K562 (cell line): ENCODE measurements at places on chromosomes 2 and 18. TPM values are rescaled to one million over a fixed set of nuclear protein-coding genes. Genes with fewer than 3 reads are reported as not detected.
A peak's percentile ranks its signal among the peaks of the same experiment; 100 is the strongest.

GRCh38 chr18:47427923-47428637 is 176.6 kb upstream of the SKOR2 start:
- no peak overlapping the region for H3K4me3 ChIP-seq
- no peak overlapping the region for H3K27ac ChIP-seq
- no peaks in the 10 kb centered on the region for H3K4me1 ChIP-seq
- H3K36me3 ChIP-seq, result no peaks in the 10 kb centered on the region
- no peaks in the 10 kb centered on the region for H3K27me3 ChIP-seq
- no peak for DNase-seq

DNA sequence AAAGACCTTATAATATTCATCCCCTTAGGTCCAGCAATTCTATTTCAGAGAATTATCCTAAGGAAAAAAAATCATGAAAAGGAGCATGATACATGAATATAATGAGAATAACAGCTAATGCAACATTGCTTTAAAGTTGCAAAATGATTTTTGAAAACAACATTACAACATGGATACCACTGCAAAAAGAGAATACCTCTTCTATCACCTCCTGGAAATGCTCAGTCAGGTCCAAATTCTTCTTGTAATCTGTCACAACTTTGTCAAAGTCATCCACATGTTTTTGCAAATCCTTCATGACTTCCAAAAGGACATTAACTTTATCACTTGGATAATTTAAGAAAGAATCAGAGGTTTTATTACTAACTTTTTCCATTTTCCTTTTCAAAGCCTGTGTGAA is 47.9 kb upstream of the TTN start:
- no peaks in the 10 kb centered on the region for H3K4me1 ChIP-seq
- no peaks in the 10 kb centered on the region for H3K27me3 ChIP-seq
- no peak overlapping the region for H3K4me3 ChIP-seq
- H3K36me3 ChIP-seq, result no peaks in the 10 kb centered on the region

Gene REG3G
- 0.22 TPM in 1 of 2 replicates, not detected in the other for total RNA-seq

Gene ANKRD62
- 0.44 and 0.69 TPM in 2 replicates for total RNA-seq

DNA sequence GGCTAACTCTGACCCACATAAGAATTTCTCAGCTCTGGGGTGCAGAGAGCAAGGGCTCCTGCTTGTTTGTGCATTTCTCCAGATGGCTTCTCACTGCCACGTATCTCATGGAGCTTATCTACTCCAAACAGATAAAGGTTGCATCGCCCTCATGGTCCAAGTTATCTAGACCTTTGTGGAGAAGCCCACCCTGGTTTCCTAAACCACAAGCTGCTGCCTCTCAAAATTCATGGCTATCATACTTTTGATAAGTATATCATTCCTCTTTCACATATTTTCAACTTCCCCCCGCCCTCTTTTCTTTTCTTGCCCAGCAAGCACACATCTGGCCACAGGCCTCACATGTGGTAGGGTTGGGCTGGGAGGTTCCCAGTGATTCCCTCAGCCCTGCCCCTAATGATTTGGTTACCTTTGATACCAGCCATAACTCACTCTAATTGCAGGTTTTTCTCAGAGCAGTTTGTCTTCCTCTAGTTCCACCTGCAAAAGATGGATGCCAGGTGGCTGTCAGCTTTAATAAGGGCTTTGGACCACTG is 146.0 kb downstream of the RHBDD1 start:
- H3K4me3 ChIP-seq, result no peak overlapping the region
- DNase-seq, result peak; percentile 48
- H3K36me3 ChIP-seq, result peaks cover 4% of the 10 kb centered on the region; the same call in 1 of the 3 replicates

- no peak overlapping the region for H3K27ac ChIP-seq
- no peak overlapping the region for H3K4me3 ChIP-seq
- no peaks in the 10 kb centered on the region for H3K36me3 ChIP-seq
Measured at GRCh38 chr2:157447741-157448140, 3.9 kb upstream of the CYTIP start.

Gene ARHGEF4
- total RNA-seq, result not detected in 2 replicates

DNA sequence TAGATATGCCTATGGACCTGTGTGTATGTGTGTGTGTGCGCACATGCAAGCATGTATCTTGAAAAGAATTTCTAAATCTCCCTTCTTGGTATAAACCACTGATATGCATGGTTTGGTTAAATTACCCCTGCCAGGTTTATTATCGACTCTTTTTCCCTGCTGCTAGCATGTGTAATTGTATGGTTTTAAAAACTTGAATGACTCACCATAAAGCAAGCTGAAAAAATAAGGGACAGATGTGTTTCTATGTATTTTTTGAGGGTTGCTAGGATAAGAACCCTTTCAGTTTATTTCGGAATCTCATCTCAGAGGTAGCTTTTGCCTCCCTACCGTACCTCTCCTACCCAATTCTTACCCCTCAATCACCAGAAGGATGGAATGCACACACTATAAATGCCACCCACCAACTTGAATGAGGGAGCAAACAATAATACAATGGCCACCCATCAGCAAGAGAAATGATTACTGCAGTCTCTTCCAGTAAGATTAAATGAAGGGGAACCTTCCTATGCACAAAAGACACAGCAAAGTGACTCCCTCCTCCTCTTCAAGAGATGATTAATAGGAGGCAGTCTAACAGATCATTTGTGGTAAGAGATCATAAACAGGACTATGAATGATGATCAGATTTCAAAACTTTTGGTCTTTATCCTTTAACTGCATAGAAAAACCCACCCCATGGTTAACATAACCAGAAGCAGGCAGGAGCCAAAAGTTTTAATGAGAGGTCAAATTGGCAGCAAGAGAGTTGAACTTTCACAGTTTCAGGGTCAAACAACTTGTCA is 357.2 kb downstream of the SATB2 start:
- no peaks in the 10 kb centered on the region for H3K36me3 ChIP-seq
- H3K4me1 ChIP-seq, result no peaks in the 10 kb centered on the region
- no peak for DNase-seq
- no peaks in the 10 kb centered on the region for H3K27me3 ChIP-seq
- no peak overlapping the region for H3K27ac ChIP-seq

DNA sequence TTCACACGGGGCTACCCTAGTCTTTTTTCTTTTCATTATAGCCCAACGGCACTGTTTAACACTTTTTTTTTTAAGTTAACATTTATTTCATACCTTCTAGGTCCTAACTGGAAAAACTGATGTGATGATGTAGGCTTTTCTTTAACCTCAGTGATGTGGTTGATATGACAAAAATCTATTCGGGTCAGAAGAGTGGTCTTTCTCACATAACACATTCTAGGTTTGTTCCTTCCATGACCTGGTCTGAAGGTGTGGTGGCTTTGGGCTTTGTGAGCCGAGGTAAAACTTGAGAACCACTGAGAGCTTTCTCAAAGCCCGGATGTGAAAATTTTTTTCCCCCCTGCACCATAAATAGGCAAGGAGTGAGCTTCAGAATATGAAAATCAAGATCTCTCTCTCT is 44.2 kb downstream of the GPD2 start:
- no peaks in the 10 kb centered on the region for H3K4me1 ChIP-seq
- no peaks in the 10 kb centered on the region for H3K27me3 ChIP-seq
- no peak for DNase-seq
- H3K36me3 ChIP-seq, result 0 out of 3 replicates have a peak, but pooled peaks cover 3% of the 10 kb centered on the region

DNA sequence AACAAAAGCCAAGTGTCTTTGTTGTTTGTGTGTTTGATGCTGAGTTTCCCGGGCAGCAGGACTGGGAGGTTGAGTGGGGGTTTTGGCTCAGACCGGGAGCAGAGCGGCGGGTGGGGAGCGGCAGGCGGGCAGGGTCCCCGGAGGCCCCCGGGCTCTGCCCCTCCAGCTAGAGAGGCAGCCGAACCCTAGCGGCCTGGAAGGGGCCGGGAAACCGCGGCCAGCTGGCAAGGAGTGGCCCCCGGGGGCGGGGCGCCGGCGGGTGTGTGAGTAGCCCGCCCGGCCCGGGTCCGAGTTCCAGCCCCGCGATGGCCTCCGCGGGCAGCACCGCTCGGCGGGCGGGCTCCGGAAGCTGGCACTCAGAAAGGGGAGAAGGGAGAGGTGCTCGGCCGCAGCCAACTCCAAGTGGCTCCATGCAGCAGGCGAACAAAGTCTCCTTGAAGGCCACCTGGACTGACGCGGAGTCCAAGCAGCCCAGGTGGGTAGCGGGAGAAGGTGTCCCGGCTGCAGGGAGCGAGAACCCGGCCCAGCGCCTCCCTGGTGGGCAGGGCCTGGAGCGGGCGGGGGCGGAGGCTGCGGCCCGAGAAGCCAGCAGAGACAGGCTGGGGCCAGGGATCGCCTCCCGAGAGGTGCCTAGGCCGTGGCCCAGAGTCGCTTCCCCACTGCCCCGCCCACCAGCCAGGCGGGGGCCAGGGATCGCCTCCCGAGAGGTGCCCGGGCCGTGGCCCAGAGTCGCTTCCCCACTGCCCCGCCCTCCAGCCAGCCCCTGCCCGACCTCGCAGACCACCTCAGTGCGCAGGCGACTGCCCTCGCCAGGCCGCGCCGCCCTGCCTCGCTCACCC is at the start of gene ANKRD53:
TSS of gene ANKRD53 (plus strand) at position 290 of the 839 bp plus-strand sequence. CDS start at position 306, 16 bp downstream.
- peak within 1 kb of the TSS; percentile 45; the same call in 1 of the 2 replicates for H3K4me3 ChIP-seq
- H3K4me1 ChIP-seq, result peaks cover 19% of the 10 kb centered on the region; the same call in 2 of the 3 replicates
- DNase-seq, result no peak
- no peaks in the 10 kb centered on the region for H3K27me3 ChIP-seq
- no peak within 1 kb of the TSS for H3K27ac ChIP-seq

DNA sequence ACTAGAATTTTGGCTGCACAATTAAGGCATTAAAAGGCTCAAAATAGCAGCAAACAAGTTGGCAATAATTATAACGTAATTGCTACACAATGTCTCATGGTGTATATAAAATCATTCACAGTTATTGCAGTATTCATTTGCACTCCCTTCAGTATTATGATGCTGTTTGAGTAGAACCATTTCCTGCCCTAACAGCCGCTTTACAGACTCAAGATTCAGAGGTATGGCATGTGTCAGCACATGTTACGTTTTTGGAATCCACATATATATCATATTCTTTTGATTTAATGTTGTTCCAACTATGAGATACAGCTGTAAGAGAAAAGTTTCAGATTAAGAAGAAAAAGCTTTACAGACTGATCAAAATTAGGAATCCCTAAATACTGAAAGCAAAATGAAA is 56.3 kb upstream of the NCKAP5 start:
- no peak overlapping the region for H3K27ac ChIP-seq
- no peaks in the 10 kb centered on the region for H3K27me3 ChIP-seq
- H3K4me1 ChIP-seq, result no peaks in the 10 kb centered on the region
- H3K4me3 ChIP-seq, result no peak overlapping the region
- DNase-seq, result no peak

- H3K4me1 ChIP-seq, result no peaks in the 10 kb centered on the region
- no peaks in the 10 kb centered on the region for H3K36me3 ChIP-seq
- no peak overlapping the region for H3K27ac ChIP-seq
- no peak for DNase-seq
- H3K27me3 ChIP-seq, result no peaks in the 10 kb centered on the region
Measured at GRCh38 chr2:165369131-165369897, 100.2 kb upstream of the CSRNP3 start.
